RCC 7860 (cell line): ENCODE measurements at places on chromosomes 7 and 10.

- DNase-seq = no peak
Observed at GRCh38 chr10:48480397-48481374, 124.2 kb downstream of the ARHGAP22 start.

GRCh38 chr7:27179503-27180430, 5.3 kb downstream of the HOXA11 start:
- peak; percentile 82 for DNase-seq

DNA sequence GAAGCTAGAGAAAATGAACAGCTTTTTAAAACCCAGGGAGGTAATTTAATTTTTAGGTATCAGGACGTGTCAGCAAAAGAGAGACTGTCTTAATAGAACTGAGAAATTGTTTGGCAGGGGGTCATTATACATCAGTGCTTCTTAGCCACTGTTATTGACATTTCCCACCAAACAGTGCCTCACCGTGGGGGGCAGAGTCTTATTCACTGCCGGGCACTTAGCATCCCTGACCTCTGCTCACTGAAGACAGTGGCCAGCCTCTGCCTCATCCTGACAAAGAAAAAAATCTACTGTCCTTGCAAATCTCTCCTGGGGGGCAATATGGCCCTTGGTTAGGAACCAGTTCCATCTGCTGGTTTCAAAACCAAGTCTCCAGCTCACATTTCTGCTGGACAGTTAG, 14.2 kb upstream of the MKI67 start:
- DNase-seq = no peak

DNA sequence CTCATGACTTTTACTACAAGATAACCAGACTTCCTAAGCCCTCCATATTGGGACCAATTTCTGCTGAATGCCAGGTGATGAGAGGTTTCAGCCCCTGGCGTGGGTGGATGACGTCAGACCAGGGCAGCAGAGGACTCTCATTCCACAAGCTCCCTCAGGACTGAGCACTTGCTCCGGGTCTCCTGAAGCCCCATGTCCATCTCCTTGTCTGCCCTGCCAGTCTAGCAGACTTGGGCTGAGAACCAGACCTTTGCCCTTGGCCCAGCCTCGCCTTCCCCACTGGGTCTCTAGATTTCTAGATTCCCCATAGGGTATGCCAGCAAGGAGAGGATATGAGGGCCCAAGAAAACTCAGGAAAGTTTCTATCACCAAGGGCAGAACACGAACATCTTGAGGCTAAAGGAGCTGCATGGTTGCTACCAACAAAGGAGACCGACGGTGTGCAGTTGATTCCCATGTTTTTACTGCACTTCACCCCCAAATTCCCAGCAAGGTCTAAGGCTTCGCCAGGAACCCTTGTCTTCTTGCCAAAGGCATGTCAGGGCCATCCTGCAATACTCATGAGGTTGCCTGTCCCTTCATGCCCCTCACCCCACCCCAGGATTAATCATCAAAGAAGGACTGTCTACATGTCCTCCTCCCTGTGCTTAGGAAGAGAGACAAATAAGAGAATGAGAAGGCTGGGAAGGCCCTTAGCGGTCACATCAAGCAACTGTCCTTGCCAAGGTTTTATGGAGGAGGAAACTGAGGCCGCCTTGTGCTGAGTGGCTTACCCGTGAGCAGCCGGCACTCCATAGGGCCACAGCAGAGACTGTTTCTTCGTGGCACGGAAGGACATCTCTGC, 96.5 kb upstream of the MACROH2A2 start:
- DNase-seq = no peak

- no peak for DNase-seq
Observed at GRCh38 chr10:76451911-76452310, 1020.5 kb downstream of the LRMDA start.

DNA sequence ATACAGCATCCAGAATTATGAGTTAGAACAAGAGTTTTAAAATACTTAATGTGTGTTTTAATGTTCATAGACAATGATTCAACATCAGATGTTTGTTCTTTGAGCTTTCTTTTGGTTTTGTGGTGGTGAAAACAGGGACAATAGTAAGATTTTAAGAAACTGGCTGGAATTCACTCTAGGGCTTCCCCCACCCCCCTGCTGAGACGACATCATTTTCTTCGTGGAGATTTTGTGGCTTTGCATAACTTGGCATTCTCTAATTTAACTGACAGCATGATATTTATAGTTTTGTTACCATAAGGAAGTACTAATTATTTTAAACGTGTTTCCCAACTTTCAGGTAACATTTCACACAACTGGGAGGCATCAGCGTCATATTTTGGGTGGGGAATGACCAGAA, 184.1 kb downstream of the BICC1 start:
- DNase-seq = no peak

- DNase-seq = no peak
Observed at GRCh38 chr10:116103668-116104067, 169.3 kb downstream of the GFRA1 start.

DNA sequence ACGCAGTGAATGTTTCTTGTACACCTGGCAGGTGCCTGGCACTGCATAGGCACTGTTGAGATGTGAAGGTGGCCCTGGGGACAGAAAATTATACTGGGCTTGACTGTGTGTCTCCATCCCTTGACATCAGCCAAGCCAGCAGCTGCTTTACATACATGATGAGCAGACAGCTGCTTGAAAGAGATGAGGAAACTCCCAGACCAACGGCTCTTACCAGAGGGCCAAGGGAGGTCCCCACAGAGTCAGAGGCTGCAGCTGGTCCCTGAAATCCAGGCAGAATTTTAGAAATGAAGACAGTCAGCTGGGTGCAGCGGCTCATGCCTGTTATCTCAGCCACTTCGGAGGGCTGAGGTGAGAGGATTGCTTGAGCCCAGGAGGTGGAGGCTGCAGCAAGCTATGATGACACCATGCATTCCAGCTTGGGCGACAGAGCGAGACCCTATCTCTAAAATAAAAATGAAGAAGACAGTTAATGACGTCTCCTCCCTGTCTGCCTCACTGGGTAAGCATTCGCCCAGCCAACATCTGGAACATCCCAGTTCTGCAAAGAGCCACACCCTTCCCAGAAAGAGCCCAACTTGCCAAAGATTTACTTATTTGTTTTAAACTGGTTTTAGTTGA, 17.6 kb downstream of the LIMK1 start:
- peak; percentile 72 for DNase-seq

GRCh38 chr7:116395141-116395791, 104.3 kb upstream of the CAV2 start:
- peak; percentile 93 for DNase-seq

GRCh38 chr10:6563075-6563474, 17.0 kb downstream of the PRKCQ start:
- DNase-seq = no peak

DNA sequence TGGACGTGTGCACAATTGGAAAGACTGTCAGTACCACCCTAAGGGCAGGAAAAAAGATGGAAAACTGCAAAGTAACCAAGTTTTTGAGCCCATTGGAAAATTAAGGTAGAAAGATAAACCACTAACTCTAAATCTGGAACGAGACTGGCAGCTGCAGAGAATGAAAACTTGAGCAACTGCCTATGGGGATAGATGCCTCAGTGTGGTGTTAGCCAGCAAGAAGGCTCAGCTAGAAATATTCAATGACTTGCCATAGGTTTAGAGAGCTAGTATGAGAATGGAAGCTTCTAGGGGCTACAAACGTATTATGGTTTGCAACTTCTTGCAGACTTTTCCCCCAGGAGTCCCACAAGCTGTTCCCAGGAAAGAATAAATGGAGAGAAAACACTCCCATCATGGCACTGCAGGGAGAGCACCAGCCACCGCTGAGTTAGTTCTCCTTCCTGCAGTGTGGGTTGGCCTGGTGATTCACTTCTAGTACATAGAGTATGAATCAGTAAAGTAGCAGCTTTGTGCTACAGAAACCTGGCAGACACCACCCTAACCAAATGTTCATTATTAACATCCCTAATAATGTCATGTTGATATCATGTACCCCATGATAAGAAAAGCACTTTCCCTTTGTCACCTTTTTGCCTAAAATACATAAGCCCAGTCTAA, 372.4 kb upstream of the VWC2 start:
- peak; percentile 11 for DNase-seq

DNA sequence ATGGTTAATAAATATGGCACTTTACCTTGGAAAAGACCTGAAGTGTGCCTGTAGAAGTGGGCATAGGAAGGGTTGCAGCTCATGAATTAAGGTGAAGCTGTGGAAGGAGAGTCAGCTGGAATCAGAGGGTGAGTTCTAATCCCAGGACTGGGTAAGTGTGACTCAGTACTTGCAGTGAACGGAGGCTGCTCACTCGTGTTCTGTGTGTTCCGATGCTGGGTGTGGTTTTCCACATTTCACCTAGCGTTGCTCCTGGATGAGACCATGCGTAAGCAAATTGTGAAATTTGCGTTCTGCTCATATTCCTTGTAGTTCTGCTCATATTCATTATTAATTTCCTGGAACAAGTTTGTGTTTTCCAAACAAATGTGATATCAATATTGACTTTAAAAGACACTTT, 22.4 kb upstream of the TMEM236 start:
- DNase-seq = no peak

DNA sequence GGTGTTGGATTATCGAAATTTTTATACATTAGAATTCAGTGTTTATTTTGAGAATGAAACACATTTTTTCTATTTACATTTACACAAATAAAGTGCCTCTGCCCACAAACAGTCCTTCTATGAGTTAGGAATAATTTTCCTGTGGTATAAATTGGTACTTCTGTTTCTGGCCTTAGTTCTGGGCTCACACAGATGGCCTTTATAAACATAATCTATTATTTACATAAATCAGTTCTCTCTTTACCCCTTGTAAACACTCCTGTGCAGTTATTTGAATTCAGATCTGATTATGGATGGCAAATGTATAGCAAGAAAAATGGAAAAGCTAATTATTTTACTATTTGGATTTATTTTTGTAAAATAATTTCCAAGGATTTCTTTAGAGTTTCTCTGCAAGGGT, 143.2 kb downstream of the PRKG1 start:
- DNase-seq = no peak

GRCh38 chr10:26534384-26534783, 96.2 kb downstream of the APBB1IP start:
- no peak for DNase-seq

DNA sequence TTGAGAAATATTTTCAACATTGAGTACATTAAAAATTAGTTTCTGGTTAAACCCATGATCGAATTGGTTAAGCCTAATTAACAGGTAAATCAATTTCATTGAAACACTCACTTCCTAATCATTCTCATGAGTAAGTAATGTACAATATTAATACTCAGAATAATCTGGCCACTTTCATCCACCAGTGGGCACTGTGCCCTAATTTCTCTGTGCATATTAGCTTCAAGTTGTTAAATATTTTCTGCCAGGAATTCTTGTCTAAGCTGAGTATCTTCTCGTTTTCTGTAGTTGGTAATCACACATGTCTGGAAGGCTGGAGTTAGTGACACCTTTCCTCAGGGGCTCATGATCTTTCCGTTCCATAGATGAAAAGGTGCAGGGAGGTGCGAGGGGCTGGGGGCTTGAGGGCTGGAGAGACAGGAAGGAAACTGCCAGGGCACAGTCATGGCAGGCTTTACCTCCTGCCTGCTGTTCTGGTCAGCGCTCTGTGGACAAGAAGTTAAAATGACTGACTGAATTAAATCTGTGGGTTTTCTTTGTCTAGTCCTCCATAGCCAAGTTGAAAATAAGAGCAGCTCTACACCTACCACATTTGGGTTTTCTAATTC, 71.9 kb downstream of the WIPF3 start:
- peak; percentile 19 for DNase-seq

- DNase-seq = peak; percentile 22
Observed at GRCh38 chr10:13528875-13529713, at the start of gene BEND7. TSS of gene BEND7 (minus strand) at chr10:13529014. CDS start at chr10:13528533, 481 bp downstream.

- no peak for DNase-seq
Observed at GRCh38 chr7:117480978-117481377, 1.2 kb downstream of the CFTR start.

DNA sequence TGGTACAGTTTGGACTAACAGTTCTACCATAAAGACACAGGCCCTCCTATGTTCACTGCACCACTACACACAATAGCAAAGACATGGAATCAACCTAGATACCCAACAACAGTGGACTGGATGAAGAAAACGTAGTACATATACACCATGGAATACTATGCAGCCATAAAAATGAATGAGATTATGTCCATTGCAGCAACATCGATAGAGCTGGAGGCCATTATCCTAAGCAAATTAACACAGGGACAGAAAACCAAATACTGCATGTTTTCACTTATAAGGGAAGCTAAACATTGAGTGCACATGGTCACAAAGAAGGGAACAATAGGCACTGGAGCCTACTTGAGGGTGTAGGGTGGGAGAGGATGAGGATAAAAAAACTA, 75.0 kb downstream of the MEST start:
- DNase-seq = no peak

DNA sequence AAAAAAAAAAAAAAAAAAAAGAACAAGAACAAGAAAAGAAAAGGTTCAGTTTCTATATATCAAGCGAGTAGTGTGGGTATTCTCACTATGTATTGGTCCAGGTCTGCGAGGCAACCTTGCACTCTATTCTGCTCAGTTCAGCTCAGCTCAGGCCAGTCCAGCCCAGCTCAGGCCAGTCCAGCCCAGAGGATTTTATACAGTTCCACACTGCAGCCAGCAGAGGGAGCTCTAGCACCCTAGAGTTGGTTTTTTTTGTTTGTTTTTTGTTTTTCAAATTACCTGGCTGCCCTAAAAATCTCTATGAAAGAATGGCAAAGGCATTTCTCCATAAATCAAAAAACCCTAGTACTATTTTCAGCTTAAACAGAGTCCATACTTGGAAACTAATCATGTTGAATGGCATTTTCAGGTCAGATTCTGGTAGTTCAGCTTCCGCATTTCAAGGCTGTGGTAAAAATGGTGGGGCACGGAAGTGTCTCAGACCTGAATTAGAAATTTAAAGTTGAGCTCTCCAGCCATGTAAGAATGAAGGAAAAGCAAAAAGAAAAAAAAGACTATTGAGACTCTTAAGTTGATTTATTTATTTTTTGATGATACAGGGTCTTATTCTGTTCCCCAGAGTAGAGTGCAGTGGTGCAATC, 55.2 kb upstream of the GSDME start:
- DNase-seq = peak; percentile 39

DNA sequence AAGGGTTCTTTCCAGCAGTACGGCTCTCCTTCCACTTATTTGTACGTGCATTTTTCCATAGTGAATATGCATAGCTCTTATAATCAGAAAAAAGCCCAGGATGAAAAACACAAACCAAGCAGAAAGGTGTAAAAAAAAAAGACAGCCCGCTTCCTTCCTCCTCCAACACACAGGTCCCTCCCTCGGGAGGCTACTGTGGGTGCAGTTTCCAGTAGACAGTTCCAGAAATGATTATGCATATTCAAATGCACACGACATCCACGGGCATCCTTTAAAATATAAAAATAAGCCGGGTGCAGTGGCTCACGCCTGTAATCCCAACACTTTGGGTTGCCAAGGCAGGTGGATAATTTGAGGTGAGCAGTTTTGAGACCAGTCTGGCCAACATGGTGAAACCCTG, 59.9 kb downstream of the TNRC18 start:
- no peak for DNase-seq

DNA sequence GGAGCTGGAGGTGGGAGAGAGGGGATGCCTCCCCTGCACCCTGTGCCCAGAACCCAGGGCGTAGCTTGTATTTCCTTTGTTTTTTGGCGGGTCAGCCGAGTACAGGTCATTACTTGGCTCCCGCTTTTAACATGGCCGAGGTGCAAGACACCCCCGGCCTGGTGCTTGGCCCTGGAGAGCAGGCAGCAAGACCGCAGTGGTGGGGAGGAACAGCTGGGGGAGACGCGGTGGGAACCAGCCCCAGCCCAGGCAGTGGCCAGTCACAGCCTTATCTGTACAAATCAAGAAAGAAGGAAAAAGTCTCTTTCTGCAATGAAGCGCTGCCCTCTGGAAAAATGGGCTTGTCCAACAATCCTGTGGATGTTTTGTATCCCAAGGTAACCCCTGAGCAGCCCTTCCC, 99.1 kb downstream of the TAX1BP1 start:
- DNase-seq = no peak

GRCh38 chr7:42650171-42650570, 261.7 kb downstream of the C7orf25 start:
- DNase-seq = no peak
